ENCODE measurements at places on chromosomes 16 and 17.

DNA sequence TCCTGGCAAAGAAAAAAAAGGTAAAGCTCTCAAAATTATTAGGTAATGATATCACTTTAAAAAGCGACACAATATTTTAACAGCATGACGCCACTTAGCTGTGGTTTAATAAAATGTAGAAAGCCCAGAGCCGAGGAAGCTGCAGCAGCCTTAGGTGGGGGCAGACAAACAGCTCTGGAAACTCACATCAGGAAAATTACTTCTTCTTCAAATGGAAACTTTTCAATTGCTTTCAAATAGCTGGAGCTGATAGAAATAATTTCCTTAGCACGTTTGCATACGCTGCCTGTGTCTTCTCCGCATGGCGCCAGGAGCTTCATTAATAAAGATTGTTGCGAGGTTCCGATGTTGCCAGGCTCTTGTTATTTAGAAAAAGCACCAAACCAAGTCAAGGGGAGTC, 835.3 kb upstream of the EEF2KMT start:
- no peak for DNase-seq

DNA sequence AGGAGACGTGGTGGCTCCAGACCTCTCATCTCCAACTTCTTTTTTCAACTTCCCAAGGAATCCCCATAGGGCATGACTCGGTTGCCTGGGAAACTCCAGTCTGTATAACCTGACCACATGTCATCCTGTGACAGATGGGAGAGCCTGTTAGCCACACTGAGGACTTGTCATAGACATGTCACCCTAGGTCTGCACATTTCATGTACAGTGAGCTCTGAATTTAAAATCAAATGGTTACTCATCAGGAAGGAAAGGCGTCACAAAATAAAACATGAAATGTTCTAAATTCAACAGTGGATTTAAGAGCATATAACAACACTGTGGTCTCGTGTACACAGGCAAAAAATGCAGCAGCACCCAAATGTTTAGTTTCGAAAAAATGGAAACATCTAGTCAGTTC, 22.2 kb upstream of the ADAMTS18 start:
- DNase-seq = no peak

DNA sequence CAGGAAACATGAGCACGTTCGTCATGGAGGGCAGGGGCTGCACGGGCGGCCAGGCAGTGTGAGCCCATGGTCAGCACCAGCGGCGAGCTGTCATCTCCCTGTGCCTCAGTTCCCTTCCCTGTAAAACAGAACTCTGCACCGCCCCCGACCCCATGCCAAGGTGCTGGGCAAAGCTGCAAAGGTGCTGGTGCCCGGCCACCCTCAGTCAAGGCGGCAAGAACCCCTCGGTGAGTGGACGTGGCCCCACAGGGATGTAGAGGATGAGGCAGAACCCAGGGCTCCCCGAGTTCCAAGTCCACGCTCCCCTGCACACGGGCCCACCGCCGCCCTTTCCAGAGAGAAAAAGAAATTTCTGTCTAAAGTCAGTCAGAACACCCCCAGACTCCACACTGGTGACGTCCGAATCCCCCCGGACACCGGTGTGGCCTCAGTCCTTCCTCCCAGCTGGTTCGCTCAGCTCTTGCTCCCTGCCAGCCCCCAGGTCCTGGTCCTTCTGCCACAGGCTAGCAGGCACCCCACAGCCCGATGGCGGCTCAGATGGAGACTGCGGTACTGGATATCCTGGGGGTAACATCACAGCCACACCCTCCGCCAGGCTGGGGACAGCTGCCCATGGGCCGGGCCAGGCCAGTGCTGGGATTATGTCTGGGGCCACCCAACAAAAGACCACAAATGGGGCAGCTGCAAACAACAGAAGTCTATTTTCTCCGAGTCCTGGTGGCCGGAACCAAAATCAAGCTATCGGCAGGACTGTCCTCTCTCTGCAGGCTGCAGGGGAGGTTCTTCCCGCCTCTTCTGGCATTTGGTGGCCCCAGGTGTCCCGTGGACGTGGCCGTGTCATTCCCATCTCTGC, 14.4 kb upstream of the BAHCC1 start:
- no peak for DNase-seq

DNA sequence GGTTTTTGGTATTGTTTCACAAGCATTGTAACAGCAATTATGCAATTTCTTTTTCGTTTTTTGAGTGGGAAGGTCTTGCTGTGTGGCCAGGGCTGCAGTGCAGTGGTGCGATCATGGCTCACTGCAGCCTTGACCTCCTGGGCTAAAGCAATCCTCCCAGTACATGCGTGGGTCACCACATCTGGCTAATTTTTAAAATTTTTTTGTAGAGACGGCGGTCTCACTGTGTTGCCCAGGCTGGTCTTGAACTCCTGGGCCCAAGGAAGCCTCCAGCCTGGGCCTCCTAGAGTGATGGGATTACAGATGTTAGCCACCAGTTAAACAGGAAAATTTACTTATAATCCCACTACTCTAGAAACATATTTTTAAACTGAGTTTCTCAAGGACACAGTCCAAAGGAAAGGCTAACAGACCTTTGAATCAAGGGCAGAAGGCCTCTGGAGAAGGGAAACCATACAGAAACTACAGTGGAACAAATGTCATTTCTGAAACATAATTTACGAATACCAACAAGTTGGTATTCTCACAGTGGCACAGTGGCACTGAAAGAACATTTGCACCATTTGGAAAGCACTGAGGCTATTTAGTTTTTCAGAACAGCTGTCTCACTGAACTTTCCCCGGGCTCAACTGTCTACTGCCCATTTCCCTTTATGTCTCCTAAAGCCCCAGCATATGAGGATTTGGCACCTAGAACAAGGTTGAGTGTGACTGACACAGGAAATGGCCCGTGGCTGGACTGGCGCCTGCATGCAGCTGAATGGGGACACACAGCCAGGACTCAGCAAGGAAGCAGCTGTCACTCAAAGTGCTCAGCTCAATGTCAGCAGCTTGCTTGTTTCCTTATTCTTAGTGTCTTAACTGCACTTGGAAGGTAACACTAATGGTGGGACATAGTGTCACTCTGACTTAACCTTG, 2.8 kb upstream of the PRKAR1A start:
- DNase-seq = no peak

DNA sequence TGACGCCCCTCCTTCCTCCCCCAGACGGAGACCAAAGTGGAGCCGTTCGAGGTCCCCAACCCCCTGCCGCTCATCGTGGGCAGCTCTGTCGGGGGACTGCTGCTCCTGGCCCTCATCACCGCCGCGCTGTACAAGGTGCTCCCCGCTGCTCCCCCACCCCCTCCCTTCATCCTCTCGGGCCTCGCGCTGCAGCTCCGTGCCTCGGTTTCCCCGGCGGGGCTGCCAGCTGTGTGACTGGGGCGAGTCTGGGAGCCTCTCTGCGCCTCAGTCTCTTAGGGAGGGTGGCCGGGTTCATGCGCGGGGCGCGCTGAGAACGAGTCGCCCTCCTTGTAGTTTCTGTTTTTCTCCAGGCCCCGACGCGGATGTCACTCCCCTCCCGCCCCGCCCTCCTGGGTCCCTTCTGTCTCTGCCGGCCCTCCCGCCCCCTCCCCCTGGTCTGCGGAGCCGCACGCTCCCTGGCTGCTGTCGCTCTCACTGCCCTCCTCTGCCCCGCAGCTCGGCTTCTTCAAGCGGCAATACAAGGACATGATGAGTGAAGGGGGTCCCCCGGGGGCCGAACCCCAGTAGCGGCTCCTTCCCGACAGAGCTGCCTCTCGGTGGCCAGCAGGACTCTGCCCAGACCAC, 23.7 kb upstream of the ITGAX start:
- DNase-seq = no peak

GRCh38 chr17:76542984-76543383, 3.1 kb downstream of the PRCD start:
- DNase-seq = no peak
